ENCODE measurements at places on chromosomes 1 and 21.

DNA sequence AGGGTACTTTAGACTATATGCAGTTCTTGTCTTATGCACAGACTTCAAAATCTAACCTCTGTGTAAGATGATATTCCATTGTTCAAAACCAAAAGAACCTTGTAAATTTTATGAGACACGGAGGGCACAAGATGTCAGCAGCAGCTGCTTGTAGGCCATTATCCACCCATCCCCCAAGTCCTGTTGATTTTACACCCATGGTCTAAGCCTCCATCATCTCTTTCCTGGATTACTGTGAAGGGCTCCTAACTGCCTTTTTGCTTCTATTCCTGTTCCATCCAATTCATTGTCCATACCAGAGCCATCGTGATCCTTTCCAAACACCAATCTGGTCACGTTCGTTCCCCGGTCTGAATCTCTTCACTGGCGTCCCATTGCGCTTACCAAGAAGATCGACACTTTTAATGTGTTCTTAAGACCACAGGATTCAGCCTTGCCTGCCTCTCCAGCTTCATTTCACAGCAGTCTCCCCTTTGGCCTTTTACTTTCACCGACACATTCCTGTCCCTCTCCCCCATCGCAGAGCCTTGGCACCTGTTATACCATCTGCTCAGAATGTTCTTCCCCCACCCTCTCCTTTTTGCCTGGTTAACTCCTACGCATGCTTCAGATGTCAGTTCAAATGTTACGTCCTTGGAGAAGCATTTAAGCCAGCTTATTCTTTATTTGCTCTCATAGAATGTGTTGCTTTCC is 107.3 kb upstream of the POU3F1 start:
- DNase-seq = no peak

GRCh38 chr1:108561689-108562326 is 1.9 kb downstream of the EEIG2 start:
- peak; percentile 53 for DNase-seq

GRCh38 chr1:179231923-179232322 is 2.4 kb upstream of the ABL2 start:
- no peak for DNase-seq

GRCh38 chr1:201665036-201665435 is 126.1 kb downstream of the NAV1 start:
- DNase-seq = no peak

- no peak for DNase-seq
Measured at GRCh38 chr1:89454845-89455521, 69.6 kb upstream of the LRRC8B start.

DNA sequence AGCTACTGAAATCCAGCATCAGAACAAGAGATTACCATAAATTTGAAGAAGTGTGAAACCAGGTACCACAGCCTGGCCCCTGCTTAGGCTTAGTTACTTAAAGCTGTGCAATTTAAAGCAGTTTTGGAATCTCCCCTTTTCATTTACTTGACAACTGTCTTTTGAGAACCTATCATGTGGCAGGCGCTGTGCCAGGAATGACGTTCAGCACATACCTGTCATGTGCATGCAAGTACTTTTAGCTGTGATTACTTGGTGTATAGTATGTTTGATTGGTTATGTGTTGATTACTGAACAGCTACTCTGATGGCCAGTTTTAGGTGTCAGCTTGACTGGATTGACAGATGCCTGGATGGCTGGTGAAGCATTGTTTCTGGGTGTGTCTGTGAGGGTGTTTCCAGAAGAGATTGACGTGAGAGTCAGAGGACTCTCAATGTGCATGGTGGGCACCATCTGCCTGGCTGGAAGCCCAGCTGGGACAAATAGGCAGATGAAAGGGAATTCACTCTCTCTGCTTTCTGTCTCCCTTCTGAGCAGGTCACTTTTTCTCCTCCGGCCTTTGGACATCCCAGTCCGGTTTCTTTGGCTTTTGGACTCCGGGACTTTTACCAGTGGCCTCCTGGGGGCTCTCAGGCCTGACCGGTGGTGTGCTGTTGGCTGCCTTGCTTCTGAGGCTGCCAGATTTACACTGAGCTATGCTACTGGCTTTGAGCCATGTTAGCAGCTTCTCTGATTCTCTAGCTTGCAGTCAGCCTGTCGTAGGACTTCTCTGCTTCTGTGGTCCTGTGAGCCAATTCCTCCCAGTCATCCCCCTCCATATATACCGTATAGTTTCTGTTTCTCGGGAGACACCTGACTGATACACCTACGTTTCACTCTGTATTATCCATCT is 178.0 kb downstream of the RYR2 start:
- DNase-seq = no peak

GRCh38 chr1:41396084-41396483 is 34.9 kb downstream of the FOXO6 start:
- no peak for DNase-seq

GRCh38 chr1:57424231-57425027 is 569 bp upstream of the DAB1 start:
- DNase-seq = no peak

DNA sequence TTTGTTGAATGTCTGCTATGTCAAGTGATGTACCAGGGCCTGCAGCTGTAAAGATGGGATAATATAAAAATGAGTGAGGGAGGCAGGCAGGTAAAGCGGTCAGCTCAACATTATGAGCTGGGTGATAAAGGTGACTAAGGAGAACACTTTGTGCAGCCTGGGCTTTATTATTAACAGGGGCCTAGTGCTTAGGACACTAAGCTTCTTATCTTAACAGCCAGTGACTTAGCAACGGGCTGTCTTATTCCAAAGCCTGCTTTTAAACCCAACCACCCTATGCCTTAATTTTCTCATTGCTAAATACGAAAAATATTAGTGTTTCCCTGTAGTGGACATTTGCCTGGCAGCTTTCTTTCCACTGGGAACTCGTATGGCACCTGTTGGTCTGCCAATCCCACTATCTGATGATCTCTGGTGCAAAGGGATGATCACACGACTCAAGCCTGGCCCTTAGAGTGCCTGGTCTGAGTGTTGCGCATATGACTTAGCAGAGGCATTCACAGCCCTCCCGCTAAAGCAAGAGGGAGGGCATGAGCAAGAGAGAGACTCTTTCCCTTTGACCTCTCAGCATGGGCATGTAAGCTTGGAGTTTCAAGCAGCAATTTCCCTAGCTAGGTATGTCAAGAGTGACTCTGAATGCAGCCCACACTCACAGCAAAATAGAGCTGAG is 98.6 kb upstream of the PAPPA2 start:
- DNase-seq = no peak

- no peak for DNase-seq
Measured at GRCh38 chr1:113223040-113223439, 150.0 kb downstream of the LRIG2 start.

GRCh38 chr1:163544441-163544840 is 222.7 kb downstream of the NUF2 start:
- no peak for DNase-seq

GRCh38 chr1:188620236-188620635 is 1791.5 kb downstream of the PLA2G4A start:
- DNase-seq = no peak

- no peak for DNase-seq
Measured at GRCh38 chr1:24101796-24102586, 9.9 kb downstream of the MYOM3 start.

DNA sequence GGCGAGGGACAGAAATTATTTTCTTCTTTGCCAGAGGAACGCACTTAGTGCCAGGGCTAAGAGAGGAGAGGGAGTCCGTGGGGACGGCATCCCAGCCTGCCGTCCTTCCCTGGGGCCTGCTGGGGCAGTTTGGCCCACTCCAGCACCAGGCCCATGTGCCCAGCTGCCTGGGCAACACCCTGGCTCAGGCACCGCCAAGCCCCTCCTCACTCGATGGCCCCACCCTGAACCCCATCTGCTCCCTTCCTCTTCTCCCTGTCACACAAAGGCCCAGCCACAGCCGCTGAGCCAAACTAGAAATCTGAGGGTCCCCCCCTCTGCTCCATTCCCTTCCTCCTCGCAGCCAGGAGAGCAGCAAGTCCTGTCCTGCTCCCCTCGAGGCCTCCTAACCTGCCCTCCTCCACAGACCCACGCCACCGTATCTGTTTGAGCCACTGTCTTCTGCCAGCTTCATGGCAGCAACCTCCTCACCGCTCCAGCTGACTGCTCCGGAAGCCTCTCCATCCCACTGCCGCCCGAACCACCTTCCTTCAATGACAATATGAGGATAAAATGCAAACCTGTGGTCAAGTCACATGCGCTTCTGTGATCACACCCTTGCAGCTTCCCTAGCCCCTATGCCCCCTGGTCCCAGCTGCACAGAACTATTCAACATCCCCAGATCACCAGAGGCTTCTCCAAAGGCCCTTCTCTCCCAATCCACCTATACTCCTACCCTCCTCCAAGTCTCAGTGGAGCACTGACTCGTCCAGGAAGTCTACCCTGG is 8.4 kb upstream of the TNNI1 start:
- no peak for DNase-seq

GRCh38 chr1:52530563-52531144 is 22.2 kb downstream of the TUT4 start:
- no peak for DNase-seq

DNA sequence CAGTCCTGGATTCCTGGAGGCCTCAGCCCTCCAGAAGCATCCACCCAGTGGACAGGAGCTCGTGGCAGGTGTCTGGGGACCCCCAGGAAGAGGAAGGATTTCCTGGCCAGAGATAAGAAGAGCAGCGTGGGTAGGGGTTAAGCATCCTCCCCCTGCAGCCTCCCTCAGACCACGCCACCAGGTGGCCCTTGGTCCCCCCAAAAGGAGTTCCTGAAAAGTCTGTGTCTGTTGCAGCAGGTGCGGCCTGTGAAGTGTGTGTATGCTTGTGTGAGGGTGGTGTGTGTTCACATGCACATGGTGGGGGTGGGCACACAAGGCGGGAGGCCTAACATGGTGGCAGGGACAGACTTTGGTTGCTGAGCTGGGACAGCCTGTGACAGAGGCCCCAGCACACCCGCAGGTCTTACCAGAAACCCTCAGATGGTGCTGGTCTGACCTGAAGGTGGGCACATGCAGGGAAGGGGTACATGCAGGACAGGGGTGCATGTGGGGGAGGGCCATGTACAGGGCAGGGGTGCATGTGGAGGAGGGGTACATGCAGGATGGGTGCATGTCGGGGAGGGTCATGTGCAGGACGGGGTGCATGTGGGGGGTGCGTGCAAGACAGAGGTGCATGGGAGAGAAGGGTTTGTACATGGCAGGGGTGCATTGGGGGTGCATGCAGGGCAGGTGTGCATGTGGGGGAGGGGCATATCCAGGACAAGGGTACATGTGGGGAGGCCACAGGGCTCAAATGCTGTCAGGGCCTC is 18.2 kb upstream of the RUNX3 start:
- no peak for DNase-seq

GRCh38 chr1:41449326-41449921 is 35.1 kb downstream of the EDN2 start:
- no peak for DNase-seq

DNA sequence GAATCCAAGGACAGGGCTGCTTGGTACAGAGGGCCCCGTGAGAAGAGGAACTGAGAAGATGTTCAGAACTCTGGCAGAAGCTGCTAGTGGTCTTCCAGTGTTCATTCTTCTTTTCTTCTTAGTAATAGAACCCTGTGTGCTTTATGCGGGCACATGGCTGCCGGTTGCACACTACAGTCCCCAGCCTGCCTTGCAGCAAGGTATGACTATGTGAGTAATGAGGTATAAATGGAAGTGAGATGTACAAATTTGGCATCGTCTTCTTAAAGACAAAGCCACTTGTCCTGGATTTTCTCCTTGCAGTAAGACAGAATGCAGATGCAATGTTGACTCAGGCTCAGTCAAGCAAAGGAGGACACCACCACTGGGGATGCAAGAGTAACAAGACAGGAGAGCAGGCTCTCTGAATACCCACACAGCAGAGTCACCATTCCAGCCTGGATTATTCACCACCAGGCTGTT is 15.0 kb upstream of the ATP1B1 start:
- no peak for DNase-seq

DNA sequence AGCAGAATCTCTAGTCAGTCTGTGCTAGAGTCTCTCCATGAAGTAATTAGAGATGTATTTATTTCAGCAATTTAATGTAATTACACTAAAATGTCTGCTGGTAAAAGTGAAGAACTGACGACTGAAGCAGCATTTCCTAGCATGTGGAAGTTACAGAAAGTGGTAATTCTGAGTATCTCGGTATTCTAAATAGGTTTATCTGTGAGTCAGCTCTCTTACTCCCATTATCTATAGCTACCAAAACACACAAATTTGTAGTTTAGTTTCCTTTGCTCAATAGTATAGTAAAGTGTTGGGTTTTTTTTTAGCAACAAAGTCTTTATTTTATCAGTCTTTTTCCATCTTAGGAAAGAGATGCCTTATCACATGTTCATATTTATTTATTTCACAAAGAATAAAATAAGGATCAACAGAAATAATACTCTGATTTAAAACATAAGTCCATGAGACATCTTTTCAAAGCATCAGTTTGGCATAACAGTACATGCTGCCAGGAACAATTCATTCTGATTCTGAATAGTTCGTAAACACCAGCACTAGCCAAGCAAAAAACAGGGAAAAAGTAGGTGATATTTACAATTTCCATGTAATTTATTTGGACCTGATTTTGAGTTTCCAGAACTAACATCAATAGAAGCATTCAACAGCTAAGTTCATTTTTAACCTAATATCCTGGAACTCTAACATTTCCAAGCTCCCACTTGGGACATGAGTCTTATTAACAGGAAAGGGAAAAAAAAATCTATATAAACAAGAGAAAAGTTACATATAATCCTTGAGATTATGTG is 76.3 kb downstream of the KCNT2 start:
- no peak for DNase-seq

DNA sequence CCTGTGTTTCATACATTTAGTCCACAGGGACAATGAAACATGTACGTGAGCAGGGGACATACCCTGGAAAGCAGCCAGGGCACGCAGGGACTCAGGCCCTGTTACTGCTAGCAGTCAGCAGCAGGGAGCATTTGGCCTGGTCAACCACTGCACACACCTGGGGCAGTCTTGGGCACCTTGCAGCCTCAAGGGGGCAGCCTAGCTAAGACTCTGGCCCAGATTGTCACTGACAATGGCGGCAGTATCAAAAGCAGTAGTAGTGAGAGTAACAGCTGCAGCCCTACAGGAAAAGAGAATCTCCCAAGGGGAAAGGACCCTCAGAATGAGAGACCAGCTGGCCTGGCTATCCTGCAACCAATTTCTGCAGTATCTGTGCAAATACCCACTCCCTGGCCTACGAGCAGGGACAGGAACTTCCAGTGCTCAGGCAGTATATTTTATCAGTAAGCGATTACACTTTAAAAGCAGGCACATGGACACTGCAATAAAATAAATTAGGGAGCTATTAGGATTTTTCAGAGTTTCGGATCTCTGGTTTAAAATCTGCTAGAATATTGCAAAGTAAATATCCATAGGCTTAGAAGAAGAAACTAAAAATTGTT is 475.6 kb downstream of the LTN1 start:
- DNase-seq = peak; percentile 5

Data from KG1 (cell line).